ENCODE measurements at places on chromosomes 2 and 18.

- DNase-seq: no peak
Observed at GRCh38 chr2:216742411-216742810, 47.1 kb upstream of the IGFBP5 start.

DNA sequence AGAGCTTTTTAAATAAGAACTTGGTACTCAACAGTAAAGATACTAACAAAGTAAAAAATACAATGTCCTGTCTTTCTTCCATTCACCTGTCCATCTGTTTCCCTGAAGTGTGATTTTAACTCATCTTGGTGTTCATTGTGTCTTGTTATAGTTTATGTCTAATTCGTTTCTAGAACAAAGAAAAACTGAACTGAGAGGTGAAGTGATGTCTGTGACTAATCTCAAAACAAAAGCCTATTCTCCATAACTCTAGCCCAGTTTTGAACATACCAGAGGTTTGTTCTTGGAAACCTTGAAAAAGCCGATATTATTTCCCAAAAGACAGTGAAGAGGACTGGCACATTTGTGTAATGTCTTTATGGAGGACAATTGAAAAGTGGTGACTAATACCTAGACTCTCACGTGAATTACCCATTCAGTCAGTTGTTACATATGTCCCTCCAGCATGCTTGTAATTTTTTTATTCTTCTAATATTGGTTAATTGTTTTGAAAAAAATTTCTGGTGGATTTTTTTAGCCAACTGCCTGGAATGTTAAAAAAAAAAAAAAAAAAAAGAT, 725.8 kb downstream of the SATB2 start:
- no peak for DNase-seq

DNA sequence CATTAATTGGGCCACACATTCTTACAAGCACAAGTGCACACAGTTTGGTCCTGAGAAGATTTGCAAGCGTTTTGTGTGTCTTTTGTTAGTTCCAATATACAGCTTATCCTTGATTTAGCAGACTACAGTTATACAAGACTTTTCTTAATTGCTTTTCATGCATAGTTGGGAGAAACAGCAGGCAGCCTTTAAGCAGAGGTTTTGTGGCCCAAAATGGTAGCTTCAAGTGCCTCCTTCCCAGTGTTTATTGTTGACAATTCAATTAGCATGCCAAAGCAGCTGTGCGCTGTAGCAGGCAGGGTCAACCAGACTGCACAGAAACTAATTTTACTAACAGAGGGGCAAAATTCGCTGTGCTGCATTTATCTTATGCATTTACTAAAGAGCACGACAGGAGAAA, 47.5 kb downstream of the FRZB start:
- DNase-seq: no peak

GRCh38 chr18:5841518-5841917, 53.8 kb downstream of the TMEM200C start:
- DNase-seq: peak; percentile 7

- DNase-seq: no peak
Observed at GRCh38 chr18:45161850-45162249, 453.4 kb upstream of the SLC14A2 start.
